Fibroblast of skin of abdomen (primary cell): ENCODE measurements at places on chromosomes 7 and 10.

GRCh38 chr10:35219292-35219691, 92.6 kb downstream of the CREM start:
- no peak for DNase-seq

- DNase-seq = no peak
Observed at GRCh38 chr10:46301056-46301645, 14.4 kb downstream of the ANTXRL start.

DNA sequence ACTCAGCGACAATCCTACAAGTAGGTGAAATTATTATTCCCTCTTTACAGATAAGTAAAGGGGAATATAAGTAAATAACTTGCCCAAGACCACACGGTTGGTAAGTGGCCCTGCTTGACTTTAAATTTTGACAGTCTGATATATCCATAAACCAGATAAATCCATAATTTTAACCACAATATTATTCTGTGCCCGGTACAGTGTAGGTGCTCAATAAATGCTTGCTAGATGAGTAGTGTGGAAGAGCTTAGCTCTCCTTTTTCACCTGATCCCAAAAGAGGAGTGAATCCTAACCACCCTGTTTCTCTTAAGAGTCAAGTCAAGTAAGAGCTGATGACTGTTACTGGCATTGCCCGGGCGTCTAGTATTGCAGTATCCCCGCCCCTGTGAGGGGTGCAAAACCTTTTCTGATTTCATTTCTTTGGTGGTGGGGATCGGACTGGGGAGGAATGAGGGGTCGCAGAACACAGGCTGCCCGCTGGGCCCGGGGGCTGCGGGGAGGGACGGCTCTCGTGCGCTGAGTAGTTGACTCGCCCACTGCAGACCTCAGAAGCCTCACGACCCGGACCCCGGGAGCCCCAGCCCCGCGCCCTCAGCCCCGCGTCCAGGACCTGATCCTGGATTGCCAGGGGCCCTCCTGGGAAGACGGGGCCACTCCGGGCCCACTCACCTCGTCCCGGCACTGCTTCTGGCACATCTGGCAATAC, 490 bp downstream of the KIN start:
- DNase-seq = no peak

- no peak for DNase-seq
Observed at GRCh38 chr7:48365010-48365409, 193.8 kb downstream of the ABCA13 start.

- DNase-seq = no peak
Observed at GRCh38 chr10:104081998-104082397, 3.7 kb downstream of the COL17A1 start.

- no peak for DNase-seq
Observed at GRCh38 chr7:28174901-28175661, 5.5 kb downstream of the JAZF1 start.

DNA sequence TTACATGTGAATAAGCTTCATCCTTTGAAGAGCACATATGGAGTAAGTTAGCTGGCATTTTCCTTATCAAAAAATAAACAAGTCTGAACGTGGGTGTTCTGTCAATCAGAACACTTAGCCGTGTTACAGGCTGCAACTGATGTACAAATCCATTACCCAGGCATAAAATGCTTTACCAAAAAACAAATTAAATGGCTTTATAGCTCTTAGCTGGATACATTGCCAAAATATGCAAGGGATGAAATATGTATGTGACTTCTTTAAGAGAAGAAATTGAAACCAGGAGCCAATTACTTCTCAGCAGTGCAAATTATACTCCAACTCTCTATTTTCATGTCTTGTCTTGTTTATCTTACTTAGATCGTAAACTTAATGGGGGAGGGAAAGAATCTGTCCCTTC, 214.8 kb downstream of the DGKB start:
- DNase-seq = no peak

DNA sequence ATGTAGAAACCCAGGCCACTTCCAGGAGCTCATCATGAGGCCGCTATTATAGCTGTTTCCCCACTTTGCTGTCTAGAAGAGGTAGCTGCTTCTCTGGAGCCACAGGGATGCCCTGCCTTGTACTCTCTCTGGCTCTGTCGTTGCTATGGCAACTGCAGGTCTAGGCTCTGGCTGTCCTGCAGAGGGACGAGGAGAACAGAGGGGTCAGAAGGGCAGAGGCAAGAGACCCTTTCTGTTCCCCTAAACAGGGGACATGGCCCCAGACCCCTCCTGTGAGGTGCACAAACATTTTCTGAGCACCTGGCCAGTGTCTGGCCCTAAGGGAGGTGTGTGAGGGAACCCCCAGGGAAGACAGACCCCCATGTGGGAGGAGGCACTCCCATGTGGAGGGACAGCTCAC, 31.4 kb downstream of the ITPRIP start:
- no peak for DNase-seq

- DNase-seq = no peak
Observed at GRCh38 chr10:74113546-74113945, 37.1 kb downstream of the AP3M1 start.

- DNase-seq = no peak
Observed at GRCh38 chr7:100585511-100586265, at the start of gene LRCH4. Gene LRCH4, minus strand, starts transcription at chr7:100586129. Its CDS starts 29 bp downstream, at chr7:100586100.

DNA sequence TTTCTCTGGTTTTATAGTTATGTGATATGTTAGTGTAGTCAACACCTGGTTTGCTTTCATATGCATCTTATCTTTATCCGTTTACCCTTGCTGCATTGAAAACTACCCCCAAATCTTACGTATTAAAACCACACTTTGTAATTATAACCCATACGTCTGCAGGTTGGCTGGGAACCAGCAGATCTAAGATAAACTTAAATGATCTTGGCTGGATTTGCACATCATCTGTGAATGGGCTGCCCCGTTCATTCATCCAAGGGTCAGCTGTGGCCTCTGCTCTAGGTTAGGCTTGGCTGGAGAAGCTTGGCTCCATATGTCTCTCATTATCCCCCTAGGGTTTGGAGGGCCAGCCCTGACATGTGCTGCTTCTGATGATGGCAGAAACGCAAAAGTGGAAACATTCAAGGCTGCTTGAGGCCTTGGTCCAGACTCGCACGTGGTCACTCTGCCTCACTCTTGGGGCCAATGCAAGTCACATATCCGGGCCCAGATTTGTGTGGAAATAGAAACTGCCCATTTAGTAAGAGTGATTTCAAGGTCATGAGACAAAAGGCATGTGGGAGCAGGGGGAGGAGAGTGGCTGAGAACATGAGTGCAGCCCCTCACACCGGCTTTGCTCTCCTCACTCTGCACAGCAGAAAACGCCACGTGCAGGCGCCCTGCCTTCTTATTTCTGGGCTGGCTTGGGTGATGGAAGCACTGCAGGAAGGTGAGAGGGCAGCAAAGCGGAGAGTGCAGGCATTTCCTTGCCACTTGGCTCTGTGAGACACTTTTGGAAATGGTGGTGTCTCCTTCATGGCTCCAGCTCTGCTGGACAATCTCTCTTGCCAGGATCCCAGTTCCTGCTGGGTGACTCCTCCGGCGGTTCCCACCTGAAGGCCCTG, 553.8 kb downstream of the GLRX3 start:
- DNase-seq = no peak

GRCh38 chr7:33854801-33855350, 50.5 kb upstream of the BMPER start:
- DNase-seq = peak; percentile 86

DNA sequence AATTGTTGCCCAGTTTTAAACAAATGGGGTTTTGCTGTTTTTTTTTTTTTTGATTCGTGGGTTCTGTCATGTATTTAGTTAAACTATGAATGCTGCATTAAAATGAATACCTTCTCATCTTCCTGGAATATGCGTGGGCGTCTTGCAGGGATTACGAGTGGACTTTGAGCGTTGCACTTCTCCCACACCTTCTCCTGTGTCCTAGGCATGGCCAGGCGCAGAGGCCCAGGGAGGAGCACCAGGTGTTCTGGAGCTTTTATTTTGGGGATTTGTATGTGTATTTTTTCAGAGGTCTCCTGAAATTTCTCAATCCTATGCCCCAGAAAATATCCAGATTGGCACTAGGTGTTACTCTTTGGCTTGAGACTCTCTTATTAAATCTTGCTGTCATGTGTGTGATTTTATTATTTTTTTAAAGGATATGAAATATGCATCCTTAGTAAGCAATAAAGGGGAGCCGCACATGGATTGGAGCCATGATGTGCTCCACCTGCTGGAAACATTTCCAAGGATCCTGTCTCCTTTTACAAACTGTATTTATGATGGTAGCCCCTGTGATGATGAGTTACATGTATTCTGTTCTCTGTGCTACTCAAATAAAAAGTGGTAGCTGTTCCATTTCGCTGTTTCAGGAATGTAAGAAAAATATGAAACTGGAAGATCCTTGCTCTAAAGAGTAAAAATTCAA, 482.2 kb upstream of the KLF6 start:
- DNase-seq = peak; percentile 20

DNA sequence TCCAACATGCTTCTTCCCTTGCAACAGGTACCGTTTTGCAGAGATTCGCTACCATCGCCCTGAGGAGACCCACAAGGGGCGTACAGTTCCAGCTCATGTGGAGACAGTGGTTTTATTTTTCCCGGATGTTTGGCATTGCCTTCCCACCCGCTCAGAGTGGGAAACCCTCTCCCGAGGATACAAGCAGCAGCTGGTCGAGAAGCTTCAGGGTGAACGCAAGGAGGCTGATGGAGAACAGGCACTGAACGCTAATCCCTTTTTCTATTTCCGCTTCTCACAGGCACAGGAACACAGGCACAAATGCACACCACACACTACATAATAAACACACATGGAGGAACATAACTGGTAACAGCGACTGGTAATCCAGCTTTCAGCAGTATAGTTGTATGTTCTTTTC, 35.2 kb downstream of the CCAR1 start:
- DNase-seq = no peak
